Testis (tissue), 5 donors: ENCODE measurements at places on chromosomes 1 and 21. TPM values are rescaled to one million over a fixed set of nuclear protein-coding genes. Genes with fewer than 3 reads are reported as not detected.

The PCSK9 gene
- total RNA-seq = 1.9 TPM

The TCEA3 gene
- 12.6 TPM for total RNA-seq

The KRTAP19-6 gene
- not detected for total RNA-seq

- no peak for DNase-seq
- no peaks in the 10 kb centered on the region for H3K36me3 ChIP-seq
- H3K4me3 ChIP-seq = no peak overlapping the region
Measured at GRCh38 chr21:34812504-34813265, 143.9 kb downstream of the CLIC6 start.

- H3K27me3 ChIP-seq = no peaks in the 10 kb centered on the region
- H3K4me3 ChIP-seq = no peak overlapping the region
- no peaks in the 10 kb centered on the region for H3K36me3 ChIP-seq
- no peak overlapping the region for H3K27ac ChIP-seq
Measured at GRCh38 chr1:20823845-20824244, 36.7 kb upstream of the HP1BP3 start.
